ENCODE measurements at places on chromosomes 16 and 17.

DNA sequence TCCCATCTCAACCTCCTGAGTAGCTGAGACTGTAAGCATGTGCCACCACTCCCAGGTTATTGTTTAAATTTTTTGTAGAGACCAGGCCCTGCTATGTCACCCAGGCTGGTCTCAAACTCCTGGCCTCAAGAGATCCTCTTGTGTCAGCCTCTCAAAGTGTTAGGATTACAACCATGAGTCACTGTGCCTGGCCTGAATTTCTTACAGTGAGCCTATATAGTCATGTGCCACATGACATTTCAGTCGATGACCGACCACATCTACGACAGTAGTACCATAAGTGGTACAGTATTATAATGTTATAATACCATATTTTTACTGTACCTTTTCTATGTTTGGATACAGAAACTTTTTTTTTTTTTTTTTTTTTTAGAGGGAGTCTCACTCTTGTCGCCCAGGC lies 195.3 kb downstream of the STX8 start:
- DNase-seq = no peak

GRCh38 chr17:2023692-2024571 lies 1.2 kb downstream of the RTN4RL1 start:
- no peak for DNase-seq

DNA sequence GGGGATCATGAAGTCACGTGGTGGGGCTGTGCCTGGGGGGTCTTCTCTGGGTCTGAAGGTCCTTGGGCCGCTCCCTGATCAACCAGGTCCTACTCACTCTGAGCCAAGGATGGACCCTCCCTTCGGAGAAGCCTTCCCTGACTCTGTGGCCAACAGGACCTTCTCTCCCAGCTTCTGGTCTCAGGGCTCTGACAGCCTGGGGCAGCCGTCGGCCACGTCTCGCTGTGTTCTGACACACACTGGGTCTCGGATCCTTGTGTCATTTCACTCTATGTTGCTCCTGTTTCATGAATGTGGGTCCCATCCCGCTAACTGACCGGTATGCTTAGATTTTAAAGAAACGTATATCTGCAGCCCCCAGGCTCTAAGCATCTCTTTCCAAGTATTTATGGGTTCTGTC lies 256.1 kb downstream of the ENGASE start:
- no peak for DNase-seq

- no peak for DNase-seq
These were observed 28.3 kb upstream of the RPTOR start for GRCh38 chr17:80516171-80516932.

- no peak for DNase-seq
These were observed 28.5 kb downstream of the STAT5B start for GRCh38 chr17:42247734-42248133.

- no peak for DNase-seq
These were observed 28.3 kb upstream of the GOSR2 start for GRCh38 chr17:46894476-46895151.

DNA sequence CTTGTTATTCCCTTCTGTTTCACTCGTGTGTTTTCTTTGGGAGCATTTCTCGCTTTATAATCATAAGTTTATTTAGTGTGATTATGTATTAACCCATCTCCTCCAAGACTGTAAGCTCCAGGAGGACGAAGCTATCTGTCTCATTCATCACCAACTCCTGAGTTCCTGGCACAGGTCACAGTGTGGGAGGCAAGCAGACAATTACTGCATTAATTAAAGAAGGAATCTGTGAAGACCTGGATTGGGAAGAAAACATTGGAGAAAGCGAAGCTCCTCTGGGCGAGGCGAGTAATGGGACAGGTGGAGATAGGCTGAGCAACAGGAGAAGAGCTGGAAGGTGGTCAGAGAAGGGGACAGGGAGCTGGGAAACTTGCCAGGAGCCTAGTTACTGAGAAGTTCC lies 7.8 kb upstream of the CAMKK1 start:
- no peak for DNase-seq

DNA sequence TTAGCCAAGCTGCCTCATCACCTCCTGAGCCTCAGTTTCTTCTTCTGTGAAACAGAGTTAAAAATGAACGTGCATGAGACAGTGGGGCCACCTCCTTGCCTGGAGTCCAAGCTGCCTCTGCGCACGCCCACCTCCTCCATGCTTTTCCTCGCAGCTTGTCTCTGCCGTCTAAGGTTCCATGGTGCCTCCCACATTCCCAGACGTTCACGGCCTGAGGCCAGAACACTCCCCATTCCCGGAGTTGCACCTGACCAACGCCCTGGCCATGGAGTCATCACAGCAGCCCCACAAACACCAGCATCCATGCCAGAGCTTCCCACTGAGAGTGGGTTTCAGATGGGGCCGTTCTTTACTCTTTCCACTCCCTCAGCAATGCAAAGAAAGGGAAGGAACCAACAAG lies 183.0 kb upstream of the FOXF1 start:
- no peak for DNase-seq

DNA sequence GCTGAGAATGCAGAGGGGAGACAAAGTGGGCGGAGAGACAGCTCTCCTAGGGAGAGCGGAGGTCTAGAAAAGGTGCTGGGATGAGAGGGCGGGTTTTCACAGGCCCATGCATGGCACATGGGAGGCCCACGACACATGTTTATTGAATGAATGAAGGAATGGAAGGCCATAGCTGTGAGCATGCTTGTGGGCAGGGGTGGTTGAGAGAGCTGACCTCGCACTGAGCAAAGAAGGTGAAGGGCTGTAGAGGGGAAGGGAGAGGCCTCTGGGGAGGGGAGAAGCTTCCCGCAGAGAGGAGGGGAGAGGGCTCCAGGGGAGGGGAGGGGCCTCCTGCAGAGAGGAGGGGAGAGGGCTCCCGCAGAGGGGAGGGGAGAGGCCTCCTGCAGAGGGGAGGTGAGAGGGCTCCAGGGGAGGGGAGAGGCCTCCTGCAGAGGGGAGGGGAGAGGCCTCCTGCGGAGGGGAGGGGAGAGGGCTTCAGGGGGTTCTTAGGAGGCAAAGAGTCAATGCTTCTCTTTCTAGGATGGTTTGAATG lies 27.3 kb downstream of the SDK2 start:
- no peak for DNase-seq

GRCh38 chr17:34300652-34301370 lies 15.3 kb downstream of the CCL11 start:
- DNase-seq = no peak

DNA sequence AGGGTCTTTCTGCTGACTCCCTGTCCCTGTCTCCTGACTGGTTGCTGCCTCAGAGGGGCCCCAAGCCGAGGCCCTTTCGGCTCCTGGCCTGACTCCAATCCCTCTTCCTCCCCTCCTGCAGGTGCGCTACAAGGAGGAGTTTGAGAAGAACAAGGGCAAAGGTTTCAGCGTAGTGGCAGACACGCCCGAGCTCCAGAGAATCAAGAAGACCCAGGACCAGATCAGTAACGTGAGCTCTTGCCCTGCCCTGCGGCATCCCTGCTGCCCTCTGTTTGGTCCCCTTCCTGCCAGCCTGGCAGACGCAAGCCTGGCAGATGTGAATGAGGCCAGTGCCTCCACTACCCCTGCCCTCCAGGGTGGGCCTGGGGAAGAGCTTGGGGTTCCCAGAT lies 27.1 kb upstream of the LASP1NB start:
- no peak for DNase-seq

- DNase-seq = no peak
These were observed 20.0 kb downstream of the SBK1 start for GRCh38 chr16:28312327-28312726.
